ENCODE measurements at places on chromosomes 5 and 9.

DNA sequence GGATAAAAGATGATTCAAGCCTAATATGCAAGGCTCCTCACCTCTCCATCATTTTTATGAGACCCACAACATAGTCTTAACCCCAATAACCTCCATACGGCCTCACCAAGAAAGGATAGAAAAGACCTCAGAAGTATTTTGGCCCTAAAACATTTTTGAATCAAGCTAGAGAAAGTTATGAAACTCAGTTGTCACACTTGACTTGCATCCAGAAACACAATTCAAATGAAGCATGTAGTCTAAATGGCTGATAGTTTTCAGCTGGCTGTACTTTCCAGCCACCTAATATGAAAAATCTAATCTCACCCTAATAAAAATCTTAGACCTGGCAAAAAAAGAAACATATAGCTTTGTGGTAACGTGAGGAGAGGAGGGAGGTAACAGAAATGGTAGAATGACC is 116.1 kb downstream of the ARL15 start:
- ATAC-seq = no peak

GRCh38 chr9:31166516-31166915 is 1217.9 kb upstream of the ACO1 start:
- no peak for ATAC-seq

- ATAC-seq = no peak
These were observed at the start of gene INSYN2B for GRCh38 chr5:169980418-169981053. INSYN2B (minus strand) TSS chr5:169980495; CDS start chr5:169883898, 96,597 bp downstream.

DNA sequence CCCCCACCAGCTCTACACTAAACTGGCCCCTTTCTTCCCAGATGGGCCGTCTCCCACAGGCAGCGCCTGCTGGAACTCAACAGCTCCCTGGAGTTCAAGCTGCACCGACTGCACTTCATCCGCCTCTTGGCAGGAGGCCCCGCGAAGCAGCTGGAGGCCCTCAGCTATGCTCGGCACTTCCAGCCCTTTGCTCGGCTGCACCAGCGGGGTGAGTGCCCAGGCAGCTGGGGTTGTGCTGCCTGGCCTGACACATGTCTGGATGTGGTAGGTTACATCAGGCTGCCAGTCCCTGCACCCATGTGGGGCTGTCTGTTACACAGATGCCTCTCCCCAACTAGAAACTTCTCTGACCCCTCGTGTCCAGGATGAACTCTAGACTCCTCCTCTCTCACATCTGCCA is 9.8 kb downstream of the NHP2 start:
- ATAC-seq = no peak

DNA sequence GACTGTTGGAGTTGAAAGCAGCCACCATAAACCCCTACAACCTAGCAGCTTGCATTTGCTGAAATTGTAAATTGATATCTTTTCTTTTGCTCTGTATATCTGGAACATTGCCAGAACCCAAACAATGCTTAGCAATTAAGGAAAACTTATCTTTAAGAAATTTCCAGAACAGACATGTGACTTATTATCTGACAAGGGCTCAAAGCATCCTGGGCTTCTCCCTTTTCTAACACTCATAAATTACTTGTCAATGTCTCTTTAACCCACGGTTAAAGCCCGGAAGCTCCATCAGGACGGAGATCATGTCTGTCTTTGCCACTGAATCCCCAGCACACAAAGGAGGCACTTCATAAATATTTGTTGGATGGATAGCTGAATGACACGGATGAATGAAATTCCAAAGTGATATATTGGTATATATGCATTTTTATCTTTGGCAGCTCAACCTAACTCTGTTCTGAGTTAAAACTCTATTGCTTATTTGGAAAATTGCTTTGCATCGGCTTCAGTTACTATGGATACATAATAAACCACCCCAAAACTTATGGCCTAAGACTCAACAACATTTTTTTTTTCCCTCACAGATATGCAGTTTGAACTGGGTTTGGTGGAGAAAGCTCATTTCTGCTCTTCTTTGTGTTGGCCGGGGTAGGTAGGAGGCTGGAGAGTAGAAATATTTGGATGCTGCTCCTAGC is 103.1 kb upstream of the CLINT1 start:
- no peak for ATAC-seq

DNA sequence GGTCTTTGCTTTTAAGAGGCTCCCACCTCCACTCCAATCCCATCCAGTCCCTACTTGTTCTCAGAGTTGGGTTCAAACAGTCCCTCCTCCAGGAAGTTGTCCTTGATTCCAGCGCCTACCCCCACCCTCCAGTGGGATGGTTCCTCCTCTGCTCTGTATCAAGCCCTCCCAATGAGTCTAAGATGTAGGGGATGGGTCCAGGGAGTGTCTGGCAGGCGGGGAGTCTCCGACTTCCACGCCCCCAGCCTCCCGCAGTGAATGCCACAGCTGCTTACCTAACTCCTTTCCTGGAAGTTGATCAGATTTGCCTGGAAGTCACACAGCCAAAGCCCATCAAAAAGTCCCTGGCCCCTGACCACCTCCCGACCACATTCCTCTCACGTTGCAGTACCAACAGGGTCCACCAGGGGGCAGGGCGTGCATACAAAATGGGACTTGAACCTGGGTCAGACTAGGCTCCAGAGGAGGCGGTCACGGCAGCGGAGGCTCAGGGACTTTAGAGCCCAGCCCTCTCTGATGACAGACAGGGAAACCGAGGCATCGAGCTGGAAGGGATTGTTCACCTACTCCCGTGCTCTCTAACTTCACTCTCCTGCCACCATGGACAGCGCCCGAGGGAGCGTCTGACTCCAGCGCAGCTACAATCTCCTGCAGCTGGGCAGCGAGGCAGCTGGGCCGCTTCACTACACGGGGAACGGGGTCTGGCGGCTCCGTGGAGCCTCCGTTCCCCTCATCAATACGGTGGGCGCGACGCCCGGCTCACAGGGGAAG is 25.0 kb upstream of the TDRD7 start:
- peak; percentile 37 for ATAC-seq

DNA sequence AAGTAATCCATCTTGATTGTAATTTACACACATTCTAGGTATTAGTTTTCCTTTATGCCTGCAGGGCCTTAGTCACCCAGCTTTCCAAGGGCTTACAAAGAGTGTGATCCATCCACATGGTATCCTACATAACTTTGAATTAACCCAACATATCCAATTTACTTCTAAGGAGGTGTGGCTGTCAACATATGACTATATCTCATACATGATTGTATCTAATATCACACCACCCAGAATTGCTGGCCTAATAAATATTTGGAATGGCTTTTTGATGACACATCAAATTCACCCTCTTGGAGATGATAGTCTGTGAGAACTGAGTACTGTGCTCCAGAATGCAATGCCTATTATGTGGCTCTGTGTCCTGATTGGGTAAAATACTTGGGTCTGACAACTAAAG is 363.3 kb upstream of the GRIN3A start:
- no peak for ATAC-seq

DNA sequence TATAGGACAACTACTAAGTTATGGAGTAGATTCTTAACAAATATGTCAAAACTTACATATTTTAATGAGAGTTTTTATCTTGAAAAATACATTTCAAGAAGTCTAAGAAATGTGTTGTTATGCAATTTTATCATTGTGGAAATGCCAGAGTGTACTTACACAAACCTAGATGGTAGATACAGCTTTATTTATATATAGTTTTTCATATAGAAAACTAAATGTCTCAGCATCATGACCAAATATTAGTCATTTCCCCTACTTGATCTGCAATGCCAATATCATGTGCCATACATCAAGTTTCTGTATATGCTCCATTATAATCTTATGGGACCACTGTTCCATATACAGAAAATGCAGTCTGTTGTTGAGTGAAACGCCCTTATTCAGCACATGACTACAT is 28.7 kb downstream of the CAST start:
- no peak for ATAC-seq

Data from activated CD4-positive, CD25-positive, alpha-beta regulatory T cell treated with anti-CD3 and anti-CD28 coated beads, Interleukin-2, amount 50 U/mL, for 24 hours (primary cell).